ENCODE measurements at places on chromosomes 3 and 15.

DNA sequence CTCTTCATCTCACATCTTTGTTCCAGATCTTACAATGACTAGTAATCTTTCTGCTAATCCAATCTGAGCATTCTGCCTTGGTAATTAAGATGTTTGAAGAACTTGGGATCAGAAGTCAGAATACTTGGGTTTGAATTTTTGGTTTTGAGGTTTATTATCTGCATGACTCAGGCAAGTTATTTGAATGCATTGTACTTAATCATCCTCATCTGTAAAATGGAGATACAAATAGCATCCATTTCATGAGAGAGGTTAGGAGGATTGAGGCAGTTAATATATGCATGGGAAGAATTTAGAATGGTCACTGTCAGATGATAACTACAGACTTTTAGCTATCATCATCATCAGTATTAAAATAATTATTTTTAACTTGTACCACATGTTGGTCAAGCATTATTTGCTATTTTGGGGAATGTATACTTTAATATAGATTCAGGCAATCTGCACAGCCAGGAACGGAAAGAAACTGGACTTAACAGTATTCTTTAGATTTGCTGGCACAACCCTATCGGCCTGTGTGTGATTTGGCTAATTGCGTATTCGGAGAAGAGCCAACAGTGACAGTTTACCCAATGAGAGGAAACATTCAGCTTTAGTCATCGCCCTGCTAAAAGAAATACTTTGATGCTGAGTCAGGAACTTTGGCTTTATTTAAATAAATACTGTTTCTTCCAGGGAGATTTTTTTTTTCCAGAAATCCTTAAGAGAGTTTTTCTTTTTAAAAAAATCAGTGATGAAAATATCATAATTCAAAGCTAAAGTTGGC, 600.0 kb downstream of the ROBO1 start:
- no peak for DNase-seq

DNA sequence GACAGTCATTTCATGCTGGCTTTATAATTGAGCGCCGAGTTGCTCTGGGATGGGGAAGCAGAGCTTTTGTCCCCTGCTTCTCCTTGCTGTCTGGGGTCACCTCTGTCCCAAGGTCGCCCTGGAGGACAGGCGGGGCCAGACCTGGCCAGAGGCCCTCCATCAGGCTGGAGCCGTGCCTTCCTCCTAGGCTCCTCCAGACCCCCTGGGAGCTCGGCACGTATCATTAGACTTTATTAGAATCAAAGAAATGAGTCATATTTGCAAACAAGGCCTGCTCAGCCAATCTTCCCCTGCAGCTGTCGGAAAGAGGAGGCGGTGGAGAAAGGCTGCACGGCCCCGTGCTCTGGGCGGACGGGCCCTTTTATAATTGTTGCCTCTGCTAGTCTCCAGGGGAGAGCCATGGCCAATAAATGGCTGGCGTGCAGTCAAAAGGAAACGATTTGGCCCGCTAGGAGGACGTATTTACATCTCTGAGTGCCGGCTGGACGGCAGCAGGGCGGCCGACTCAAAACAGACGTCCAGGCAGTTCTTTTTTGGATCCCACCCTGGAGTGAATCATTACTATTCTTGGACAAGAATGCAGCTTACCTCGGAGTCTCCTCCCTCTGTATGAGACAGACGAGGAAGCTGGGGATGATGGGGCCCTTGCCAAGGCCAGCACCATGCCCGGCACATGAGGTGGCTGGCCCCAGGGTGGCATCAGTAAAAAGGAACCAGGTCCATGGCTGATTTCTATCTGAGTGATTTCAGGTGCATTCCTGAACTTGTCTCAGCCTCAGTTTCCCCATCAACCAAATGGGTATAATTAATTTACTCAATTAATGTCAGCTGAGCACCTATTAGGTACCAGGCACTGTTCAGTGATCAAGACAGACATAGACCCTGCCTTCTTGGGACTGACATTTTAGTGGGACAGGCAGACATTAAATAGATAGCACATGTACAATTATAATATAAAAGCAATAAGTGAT, 50.6 kb downstream of the SLC6A6 start:
- no peak for DNase-seq

- no peak for DNase-seq
These were observed 5.5 kb downstream of the MEF2A start for GRCh38 chr15:99571299-99571698.

DNA sequence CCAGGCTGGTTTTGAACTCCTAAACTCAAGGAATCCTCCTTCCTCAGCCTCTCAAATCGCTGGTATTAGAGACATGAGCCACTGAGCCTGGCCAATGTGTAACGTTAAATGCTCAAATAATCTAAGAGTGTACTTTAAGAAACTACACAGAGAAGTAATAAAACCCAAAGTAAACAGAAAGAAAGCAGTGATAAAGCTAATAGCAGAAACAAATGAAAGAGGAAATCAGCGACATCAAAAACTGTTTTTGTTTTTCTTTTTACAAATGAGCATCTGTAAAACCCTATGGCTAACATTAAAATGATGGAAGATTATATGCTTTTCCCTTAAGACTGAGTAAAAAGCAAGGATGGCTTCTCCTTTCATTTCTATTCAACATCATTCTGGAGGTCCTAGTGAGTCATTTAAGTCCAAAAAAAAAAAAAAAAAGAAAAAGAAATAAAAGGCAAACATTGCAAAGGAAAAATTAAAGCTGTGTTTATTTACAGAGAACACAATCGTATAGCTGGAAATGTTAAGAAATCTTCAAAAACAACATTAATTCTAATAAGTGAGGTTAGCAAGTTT, 36.8 kb upstream of the FNDC3B start:
- DNase-seq = no peak

- DNase-seq = no peak
These were observed 551.1 kb downstream of the NAALADL2 start for GRCh38 chr3:175410251-175410650.

GRCh38 chr15:69480932-69481331, 28.3 kb downstream of the RPLP1 start:
- peak; percentile 8 for DNase-seq

- peak; percentile 71 for DNase-seq
These were observed 149.1 kb upstream of the CD96 start for GRCh38 chr3:111392894-111393398.

DNA sequence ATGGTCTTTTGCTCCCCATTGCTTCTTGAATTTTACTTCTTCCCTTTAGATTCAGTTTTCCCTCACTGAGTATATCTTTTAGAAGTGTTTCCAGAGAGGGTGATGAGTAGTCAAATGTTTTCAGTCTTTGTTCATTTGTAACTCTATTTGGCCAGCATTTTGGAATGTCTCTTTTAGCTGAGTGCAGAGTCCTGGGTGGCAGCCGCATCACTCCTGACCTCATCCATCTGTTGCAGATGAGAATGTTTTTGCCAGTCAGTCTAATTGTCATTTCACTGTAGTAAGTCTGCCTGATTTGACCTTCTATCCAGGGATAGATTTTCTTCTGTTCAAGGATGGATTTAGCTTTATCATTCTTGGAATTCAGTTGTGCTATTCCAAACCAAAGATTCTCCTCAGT, 7.3 kb downstream of the SRPRB start:
- DNase-seq = no peak

DNA sequence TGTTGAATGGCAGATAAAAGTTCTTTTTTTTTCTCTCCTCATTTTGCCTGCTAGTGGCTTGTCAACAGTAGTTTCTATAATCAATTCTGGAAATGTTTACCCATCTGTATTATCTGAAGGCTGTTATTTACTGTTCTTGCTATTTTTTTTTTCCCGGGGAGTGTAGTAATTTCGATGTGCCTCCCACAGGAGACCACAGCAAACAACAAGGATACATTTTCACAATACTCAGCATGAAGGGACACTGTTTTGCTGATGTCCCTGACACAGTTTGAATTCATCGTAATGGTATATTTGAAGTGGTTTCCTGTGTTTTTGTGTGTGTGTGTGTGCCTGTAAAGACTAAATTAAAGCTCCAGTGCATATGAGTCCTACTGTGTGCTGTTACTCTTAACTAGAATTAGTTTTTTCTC, 92.1 kb upstream of the ICE2 start:
- peak; percentile 66 for DNase-seq

GRCh38 chr15:56150204-56150603, 93.5 kb downstream of the RFX7 start:
- no peak for DNase-seq

GRCh38 chr3:137835096-137835495, 71.0 kb downstream of the SOX14 start:
- DNase-seq = no peak

- no peak for DNase-seq
These were observed 34.5 kb upstream of the BNC1 start for GRCh38 chr15:83318861-83319415.

DNA sequence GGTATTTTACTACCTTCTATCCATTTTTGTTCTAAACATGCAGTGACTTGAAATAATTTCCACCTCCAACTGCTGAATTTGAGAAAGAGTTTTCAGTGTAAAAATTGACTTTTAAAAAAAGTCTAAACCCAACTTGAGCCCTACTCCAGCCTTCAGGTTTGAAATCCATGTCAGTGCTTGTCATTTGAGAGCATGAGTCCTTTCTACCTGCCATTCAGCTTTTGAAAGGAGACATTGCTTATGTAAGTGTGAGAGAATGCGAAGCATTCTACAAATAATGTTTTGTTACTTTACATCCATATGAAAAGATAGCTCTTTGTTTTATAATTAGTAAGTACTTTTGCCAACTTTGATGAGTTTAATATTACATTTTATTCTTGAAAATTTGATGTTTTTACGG, 329.2 kb downstream of the PTPRG start:
- DNase-seq = no peak

GRCh38 chr15:22903427-22903826, 65.0 kb downstream of the NIPA2 start:
- no peak for DNase-seq

- DNase-seq = no peak
These were observed 21.8 kb downstream of the ATP2C1 start for GRCh38 chr3:130915567-130916292.

Measured in CD4-positive, alpha-beta T cell treated with Interleukin-4 for 4 hours (primary cell).